Muscle of arm (tissue), 14 donors: ENCODE measurements at places on chromosomes 6 and 20. TPM values are rescaled to one million over a fixed set of nuclear protein-coding genes. Genes with fewer than 3 reads are reported as not detected.
A peak's percentile ranks its signal among the peaks of the same experiment; 100 is the strongest.

DNA sequence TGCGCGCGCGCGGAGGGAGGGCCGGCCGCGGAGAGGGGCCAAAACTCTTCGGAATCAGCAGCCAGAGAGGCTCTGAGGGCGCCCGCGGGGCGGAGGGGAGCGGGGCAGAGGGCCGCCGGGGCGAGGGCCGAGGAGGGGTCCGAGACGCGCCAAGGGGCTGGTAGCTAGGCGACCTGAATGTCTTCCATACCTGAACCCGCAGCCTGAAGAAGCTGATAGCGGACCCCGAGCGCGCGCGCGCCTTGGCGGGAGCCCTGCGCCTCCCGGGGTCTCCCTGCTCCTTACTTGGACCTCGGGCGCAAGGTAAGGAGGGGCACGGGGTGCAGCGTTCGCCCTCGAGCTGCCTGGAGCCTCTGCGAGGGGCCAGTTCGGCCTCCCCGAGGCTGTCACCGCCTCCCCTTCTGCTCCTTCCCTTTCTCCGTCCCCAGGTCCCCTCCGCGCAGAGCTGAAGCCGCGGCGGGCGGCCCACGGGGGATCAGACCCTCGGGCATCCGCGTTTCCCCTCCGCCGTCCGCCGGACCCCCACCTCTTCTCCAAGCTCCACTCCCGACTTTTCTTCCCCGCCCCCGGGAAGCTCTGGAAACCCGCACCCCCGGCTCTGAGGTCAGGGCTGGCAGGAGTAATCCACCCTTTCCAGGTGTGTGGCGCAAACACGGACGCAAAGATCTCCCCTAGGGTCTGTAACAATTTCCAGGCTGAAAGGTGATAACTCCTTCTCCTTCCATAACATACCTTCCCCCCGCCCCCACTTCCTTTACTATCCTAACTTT lies 13.1 kb upstream of the DEK start:
- DNase-seq = no peak

GRCh38 chr20:48740712-48741111 lies 87.1 kb downstream of the PREX1 start:
- DNase-seq = no peak

SLC32A1 gene
- not detected for polyA plus RNA-seq

GRCh38 chr20:25859649-25860530 lies 163.2 kb upstream of the ZNF337 start:
- DNase-seq = no peak

KCNG1 gene
- 7.1 TPM for polyA plus RNA-seq

DNA sequence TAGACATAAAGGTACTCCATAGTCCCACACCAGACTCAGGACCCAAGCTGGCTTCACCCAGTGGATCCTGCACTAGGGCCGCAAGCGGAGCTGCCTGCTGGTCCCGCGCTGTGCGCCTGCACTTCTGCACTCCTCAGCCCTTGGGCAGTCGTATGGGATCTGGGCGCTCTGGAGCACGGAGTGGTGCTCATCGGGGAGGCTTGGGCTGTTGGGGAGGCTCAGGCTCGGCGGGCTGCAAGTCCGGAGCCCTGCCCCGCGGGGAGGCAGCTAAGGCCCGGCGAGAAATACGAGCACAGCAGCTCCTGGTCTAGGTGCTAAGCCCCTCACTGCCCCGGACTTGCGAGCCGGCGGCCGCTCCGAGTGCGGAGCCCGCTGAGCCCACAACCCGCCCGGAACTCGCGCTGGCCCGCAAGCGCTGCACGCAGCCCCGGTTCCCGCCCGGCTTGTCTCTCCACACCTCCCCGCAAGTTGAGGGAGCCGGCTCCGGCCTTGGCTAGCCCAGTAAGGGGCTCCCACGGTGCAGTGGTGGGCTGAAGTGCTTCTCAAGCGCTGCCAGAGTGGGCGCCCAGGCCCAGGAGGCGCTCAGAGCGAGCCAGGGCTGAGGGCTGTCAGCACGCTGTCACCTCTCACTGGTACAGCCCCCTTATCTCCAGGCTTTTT lies 33.4 kb upstream of the GCNT2 start:
- DNase-seq = no peak

- peak; percentile 19 for DNase-seq
These were observed 169.3 kb upstream of the CDH4 start for GRCh38 chr20:61082720-61083119.

DNA sequence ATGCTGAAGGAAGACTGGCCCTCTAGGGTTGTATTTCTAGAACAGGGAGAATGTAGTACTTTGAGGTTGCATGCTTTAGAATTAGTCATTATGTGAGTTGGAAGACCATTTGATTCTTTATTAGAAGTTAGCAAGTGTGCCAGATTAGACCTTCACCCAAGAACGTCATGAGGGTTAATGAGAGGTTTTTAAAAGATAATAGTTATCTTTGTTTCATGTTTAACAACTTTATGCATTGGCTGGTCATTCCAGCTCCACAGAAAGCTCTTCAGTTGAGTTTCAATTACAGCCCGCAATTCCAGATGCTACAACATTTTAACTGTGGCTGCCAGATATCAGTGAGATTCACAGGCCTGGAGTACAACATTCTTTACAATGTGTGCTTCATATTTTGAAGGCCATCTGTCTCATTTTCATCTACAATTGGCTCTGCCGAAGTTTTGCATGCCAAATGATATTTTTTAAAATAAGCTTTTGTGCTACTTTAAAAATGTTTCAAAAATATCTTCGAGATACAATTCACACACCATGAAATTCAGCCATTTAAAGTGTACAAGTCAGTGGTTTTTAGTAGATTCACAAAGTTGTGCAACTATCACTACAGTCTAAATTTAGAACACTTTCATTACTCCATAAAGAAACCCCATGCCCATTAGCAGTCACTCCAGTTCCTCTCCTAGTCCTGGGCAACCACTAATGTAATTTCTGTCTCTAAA lies 61.1 kb upstream of the FBXO30 start:
- no peak for DNase-seq

- DNase-seq = no peak
These were observed 303.3 kb upstream of the MMS22L start for GRCh38 chr6:97586344-97586743.

- DNase-seq = no peak
These were observed at the start of gene CRISP3 for GRCh38 chr6:49744259-49744658. Gene CRISP3, minus strand, starts transcription at chr6:49744388. Its CDS starts 21 bp downstream, at chr6:49744367.

- DNase-seq = no peak
These were observed 101.8 kb downstream of the COL21A1 start for GRCh38 chr6:56145616-56146015.

DNA sequence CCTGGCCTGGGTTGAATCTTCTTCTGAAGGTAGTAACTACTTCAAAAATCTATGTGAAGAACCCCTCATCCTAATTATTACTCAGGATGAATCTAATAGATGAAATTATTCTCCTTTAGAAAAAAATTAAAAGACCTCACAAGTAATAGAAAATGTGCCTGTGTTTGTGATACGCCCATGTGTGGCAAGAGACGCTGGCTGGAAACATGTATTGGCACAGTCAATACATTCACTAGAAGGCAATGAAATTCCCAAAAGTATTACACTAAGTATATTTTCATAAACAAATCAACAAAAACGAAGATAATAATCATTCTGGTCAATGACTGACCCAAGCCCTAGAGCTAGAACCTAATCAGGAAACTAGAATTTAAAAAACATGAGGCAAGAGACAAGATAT lies 64.0 kb downstream of the B4GALT5 start:
- no peak for DNase-seq

- peak; percentile 17 for DNase-seq
These were observed 81.0 kb upstream of the FAM8A1 start for GRCh38 chr6:17519120-17519519.

DNA sequence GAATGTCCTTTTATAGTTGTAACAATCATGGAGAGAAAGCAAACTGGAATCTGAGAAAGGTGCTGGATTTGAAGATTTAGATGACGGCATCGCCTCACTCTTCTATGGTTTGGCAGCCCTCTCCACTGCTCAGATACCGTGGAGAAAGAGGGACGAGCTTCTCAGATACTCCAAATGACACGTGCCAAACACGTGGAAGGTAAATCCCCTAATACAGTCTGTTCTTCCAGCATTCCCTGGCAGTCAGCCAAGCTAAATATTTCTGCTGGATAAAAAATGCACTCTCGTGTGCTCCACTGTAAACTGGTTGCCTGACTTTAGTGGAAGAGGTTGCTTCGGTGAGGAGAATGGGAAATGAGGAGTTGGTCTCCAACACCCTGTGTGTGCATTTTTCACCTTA lies 16.7 kb upstream of the PRDM1 start:
- peak; percentile 53 for DNase-seq

GRCh38 chr6:39083231-39083634 lies 31.8 kb downstream of the SAYSD1 start:
- DNase-seq = no peak

- no peak for DNase-seq
These were observed 17.6 kb upstream of the NUP153 start for GRCh38 chr6:17724341-17724740.
